T-helper 17 cell (primary cell): ENCODE measurements at places on chromosomes 3 and 15.

DNA sequence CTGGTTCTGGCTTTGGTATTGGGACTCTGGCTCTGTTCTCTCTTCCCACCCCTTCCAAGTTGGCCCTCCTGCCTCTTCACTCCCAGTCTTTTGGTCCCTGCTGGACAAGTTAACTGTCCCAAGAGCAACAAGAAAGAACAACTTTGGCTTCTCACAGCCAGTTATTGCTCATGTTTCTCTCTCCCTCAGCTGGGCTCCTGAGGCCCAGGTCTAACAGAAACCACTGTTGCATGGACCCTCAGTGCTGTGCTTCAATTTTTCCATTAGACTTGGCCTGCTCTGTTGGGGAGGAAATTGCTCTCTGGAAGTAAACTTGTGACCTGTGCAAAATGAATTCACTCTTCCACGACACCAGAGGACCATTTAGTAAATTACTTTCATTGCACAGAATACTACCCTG lies 64.5 kb downstream of the CHST2 start:
- H3K27me3 ChIP-seq = no peaks in the 10 kb centered on the region
- no peaks in the 10 kb centered on the region for H3K4me1 ChIP-seq
- no peaks in the 10 kb centered on the region for H3K36me3 ChIP-seq
- no peak overlapping the region for H3K4me3 ChIP-seq

GRCh38 chr3:152720951-152721718 lies 113.8 kb upstream of the P2RY1 start:
- peaks cover 19% of the 10 kb centered on the region for H3K27me3 ChIP-seq
- no peaks in the 10 kb centered on the region for H3K36me3 ChIP-seq
- no peak for DNase-seq
- no peak overlapping the region for H3K4me3 ChIP-seq
- H3K27ac ChIP-seq = no peak overlapping the region

DNA sequence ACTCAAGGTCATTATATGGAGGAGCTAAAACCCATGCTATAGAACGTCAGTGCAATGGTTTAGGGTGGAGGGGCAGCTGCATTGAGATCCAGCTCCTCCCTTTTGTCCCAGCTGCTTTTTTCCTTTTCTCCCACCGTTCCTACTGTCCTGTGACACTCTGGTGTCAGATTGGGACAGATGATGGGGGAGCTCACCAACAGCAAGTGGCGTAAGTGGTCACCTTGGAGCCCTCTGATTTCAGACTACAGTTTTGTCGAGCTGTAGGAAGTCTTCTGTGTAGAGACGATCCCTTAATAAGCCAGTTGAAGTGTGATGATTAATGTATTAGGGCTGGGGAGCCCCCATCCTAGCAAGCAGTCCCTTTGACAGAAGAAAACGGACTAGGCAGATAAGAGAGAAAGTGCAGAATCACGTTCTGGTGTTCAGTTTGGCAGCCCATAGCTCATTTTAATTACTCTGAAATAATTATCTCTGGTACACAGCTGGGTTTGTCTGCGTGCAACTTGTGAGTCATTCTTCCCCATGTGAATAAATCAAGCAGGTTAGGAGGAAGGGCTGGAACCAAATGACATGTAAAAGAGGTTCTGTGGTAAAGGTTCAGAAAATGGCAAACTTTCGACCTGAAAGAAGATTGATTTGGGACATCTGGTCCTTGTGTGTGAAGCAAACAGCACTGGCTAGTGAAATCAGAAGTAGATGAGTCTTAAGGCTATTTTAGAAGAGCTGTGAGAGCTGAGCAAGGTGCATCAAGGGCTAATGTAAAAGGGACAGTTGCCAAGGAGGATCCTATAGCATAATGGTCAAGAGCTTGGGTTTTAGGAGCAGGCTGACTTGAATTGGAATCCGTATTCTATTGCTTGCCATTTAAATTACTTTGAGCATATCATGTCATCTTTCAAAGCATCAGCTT lies 241.4 kb downstream of the EDEM1 start:
- no peak overlapping the region for H3K4me3 ChIP-seq
- H3K4me1 ChIP-seq = peaks cover 12% of the 10 kb centered on the region
- peaks cover 33% of the 10 kb centered on the region for H3K27me3 ChIP-seq
- no peak overlapping the region for H3K27ac ChIP-seq
- DNase-seq = no peak
- H3K36me3 ChIP-seq = peaks cover 2% of the 10 kb centered on the region

DNA sequence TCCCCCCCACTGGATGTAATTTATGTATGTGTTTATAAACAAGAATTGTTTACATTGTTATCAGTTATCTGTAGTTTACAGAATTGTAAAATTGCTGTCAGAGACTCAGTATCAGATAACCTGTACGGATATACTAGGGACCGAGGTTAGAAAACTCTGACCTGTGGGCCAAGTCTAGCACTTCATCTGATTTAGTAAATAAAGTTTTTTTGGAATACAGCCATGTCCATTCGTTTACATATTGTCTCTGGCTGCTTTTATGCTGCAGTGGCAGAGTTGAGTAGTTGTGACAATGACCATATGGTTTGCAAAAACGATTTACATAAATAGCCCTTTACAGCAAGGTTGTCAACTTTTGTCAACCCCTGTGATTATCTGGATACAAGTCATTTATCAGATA lies 52.6 kb downstream of the LRRC28 start:
- peaks cover 3% of the 10 kb centered on the region for H3K36me3 ChIP-seq
- no peak overlapping the region for H3K4me3 ChIP-seq
- H3K27ac ChIP-seq = no peak overlapping the region

DNA sequence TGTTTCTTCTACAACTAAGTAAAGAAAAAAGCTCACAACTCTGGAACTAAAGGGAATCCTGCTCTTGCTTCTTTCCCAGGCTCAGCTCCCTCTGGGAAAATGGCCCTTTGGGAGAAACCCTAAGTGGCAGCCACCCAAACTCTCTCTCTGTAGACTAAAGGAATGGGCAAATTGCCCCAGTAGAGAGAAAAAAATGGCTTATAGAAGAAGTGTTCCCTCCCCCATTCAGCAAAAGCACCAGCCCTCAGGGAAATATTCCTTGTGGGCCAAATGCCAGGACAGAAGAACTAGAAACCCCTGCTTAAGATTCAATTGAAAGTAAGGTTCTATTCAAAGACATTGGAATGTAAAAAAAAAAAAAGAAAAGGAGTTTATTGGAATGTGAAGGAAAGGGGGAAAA lies 603.7 kb upstream of the ALCAM start:
- no peaks in the 10 kb centered on the region for H3K36me3 ChIP-seq
- peaks cover 7% of the 10 kb centered on the region for H3K27me3 ChIP-seq

DNA sequence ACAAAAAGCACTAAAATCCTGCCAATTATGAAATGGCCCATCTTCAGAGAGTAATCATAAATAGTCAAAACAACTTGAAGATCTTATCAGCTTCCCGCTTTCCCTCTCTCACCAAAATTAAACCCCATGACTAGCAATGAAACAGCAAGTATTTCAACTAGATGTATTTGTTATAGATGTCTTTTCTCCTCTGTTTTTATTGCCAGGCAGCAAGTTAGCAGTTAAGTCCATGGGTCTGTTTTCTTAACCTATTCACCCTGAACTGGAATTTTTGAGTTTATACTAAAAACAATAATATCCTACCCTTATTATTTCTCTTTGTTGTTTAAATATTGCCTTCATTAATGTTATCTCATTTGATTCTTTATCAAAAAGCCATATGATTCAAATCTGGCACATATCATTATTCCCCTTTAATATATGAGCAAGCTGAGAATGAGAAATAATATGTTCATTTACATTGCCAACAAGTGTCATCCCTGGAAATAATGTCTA lies 23.3 kb downstream of the AQP9 start:
- H3K36me3 ChIP-seq = peaks cover 3% of the 10 kb centered on the region
- H3K27ac ChIP-seq = no peak overlapping the region
- peaks cover 3% of the 10 kb centered on the region for H3K4me1 ChIP-seq
- DNase-seq = no peak
- H3K4me3 ChIP-seq = no peak overlapping the region
